ENCODE measurements at places on chromosomes 4 and X.
A peak's percentile ranks its signal among the peaks of the same experiment; 100 is the strongest.

DNA sequence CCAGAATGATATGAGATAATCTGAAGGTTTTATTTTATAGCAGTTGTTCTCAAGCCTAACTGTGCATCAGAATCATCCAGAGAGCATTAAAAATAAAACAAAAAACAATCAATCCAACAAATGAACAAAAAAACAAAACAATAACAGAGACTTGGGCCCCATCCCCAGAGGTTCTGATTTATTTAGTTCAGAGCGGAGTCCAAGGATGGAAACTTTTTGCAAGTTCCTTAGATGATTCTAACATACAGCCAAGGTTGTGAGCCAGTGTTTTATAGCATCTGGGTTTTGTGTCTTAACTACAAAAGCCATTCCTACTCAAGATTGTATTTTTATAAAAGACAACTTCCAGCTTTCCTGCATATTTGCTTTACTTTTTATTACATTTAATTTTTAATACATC lies 59.4 kb upstream of the GRPR start:
- DNase-seq = no peak

DNA sequence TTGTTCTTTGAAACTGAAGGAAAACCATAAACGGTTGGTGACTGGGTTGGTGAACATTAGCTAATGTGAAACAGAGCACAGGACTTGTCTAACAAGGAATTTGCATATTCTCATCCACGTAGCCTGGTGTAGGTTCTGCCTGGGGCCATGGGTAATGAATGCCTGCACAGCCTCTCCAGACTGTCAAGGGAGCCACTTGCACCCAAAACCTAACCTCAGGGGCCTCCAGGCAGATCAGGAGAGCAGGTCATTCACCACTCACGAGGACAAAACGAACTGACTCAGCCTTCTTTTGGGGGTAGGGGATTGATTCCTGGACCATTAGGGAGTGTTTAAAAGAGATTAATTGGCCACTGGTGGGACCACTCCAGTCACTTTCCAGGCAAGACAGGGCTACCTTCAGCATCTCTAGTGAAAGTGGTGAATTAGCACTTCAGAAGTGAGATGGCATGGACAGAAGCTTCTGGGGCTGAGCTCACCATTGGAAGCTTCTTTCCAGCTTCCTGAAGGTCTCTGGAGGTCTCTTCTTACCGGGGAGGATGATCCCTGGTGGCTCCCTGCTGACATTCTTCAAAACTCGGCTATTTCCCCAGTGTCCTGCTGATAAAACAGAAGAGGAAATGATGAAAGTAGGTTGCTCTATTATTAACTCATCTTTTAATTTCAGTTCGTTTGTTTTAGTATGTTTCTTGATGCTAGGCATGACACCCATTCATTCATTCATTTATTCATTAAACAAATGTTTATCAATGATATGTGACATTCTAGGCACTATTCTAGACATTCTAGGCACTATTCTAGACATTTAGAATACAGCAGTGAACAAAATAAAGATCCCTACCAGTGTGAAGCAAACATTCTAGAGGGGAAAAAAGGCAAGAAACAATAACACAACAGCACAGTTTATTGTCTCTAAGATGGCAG lies 104.5 kb upstream of the LNX1 start:
- no peak for DNase-seq

DNA sequence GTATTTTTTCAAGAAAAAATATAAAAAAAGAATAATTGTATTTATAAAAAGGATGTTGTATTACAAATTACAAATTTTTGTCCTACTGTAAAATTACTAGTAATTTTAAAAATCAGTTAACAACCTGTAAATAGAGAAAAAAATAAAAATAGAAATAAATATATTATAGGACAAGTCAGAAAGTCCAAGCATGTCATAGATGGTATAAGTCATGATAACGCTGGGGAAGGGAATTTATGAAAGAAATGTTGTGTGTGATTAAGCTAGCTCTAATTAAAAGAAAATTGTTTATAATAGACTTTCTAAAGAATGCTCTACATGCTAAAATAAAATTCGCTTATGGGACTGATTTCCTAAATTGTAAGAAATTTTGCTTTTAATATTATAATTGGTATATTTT lies 2329.9 kb downstream of the ARAP2 start:
- no peak for DNase-seq

GRCh38 chr4:26325191-26325590 lies 4.4 kb downstream of the RBPJ start:
- DNase-seq = no peak

DNA sequence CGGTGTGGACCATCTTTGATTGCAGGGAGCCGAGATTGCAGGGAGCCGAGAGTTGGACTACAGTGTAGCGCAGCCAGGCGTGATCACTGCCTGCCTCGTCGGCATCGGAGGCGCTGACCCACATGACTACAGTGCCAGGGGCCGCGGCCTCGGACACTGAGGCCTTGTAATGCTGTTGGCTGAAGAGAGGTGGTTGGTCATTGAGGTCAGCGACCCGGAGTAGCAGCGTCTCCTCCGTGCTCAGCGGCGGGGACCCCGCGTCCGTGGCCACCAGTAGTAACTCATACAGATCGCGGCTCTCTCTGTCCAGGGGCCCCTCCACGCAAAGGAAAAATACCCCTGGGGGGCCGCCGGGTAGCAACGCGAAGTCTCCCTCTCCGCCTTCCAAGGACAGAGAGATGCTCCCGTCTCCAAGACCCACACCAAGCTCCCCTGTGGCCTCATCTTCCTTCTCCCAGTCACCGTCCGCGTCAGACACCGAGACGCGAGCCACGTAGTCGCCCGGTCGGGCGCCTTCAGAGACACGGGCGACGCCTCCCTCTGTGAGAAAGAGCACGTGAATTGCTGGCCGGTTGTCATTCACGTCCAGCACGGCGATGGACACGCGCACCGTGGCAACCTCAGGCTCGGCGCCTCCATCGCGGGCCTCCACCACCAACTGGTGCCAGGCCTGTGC lies 1.9 kb downstream of the DCHS2 start:
- DNase-seq = no peak

GRCh38 chrX:68658530-68658929 lies 11.1 kb downstream of the STARD8 start:
- DNase-seq = no peak

DNA sequence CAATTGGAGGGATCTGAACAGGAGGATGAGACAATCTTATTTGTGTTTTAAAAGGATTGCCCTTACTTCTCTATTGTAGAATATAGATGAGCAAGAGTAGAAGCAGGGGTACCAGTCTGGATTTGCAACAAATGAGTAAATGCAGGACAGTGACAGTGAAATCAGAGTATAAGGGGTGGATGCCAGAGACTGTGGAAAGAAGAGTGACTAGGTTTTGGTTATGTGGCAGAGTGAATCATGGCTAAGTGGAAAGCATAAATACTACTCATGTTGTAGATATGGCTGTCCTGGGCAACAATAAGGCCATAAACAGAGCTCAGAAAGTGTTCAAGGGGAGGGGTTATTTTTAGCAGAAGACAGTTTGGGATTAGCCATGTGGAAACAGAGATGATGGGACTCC lies 6.0 kb upstream of the VSIG4 start:
- no peak for DNase-seq

GRCh38 chrX:49844611-49845010 lies 15.5 kb downstream of the PAGE4 start:
- peak; percentile 95 for DNase-seq

- no peak for DNase-seq
These were observed 60.2 kb upstream of the HS3ST1 start for GRCh38 chr4:11488657-11489452.

GRCh38 chr4:10013722-10014121 lies 7.6 kb downstream of the SLC2A9 start:
- peak; percentile 18 for DNase-seq

DNA sequence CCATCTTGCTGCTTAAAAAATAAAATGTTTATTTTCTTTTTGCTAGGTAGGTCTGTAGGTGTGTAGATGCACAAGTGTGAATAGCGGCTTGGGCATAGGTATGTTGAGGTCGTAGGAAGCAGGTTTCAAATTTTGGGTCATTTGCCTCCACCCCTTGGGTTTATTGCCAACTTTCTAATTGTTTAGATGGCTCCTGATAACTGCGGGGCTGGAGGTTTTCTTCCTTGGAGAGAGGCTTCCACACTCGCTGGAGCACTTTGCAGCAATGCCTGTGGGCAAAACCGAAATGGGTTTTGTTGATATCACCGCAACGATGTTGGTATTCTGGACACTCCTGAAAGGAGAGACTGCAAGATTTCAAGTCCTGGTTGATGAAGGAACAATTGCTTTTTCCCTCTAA lies 3.9 kb upstream of the POU4F2 start:
- DNase-seq = no peak

DNA sequence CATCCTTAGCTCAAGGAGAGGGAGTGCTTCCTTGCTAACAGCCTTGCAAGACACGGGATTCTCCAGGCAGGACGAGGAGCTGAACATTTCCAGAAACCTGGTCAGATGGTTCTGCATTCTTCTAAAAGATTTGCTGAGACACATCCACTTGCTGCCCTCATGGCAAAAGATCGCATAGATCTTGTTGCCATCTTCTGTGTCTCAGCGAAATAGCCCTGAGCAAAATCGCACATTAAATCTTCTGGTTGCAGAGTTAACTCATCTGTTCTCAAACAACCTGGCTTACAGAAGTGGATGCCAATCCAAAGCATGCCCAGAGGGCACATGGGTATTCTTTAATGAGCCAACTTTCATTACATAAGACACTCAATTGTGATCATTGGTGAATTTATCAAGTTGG lies 167.5 kb downstream of the PRKX start:
- no peak for DNase-seq

- DNase-seq = no peak
These were observed 55.3 kb downstream of the AFF2 start for GRCh38 chrX:148555571-148556243.

DNA sequence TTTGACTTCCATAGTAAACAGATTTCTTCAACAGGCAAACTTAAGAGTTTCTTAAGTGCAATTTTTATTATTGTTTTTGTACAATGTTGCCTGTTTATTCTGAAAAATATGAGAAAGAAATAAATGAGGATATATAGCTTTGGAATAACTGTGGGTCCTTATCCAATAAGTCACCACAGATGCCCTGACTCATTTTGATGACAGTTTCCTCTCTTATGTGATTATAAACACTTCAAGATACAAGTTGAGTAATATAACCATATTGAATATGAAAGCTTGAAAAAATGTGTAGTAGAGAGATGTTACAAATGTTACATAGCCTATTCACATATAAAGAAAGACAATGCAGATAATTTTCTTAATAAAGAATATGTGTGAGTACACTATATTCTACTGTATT lies 931.6 kb downstream of the RAPGEF2 start:
- no peak for DNase-seq

DNA sequence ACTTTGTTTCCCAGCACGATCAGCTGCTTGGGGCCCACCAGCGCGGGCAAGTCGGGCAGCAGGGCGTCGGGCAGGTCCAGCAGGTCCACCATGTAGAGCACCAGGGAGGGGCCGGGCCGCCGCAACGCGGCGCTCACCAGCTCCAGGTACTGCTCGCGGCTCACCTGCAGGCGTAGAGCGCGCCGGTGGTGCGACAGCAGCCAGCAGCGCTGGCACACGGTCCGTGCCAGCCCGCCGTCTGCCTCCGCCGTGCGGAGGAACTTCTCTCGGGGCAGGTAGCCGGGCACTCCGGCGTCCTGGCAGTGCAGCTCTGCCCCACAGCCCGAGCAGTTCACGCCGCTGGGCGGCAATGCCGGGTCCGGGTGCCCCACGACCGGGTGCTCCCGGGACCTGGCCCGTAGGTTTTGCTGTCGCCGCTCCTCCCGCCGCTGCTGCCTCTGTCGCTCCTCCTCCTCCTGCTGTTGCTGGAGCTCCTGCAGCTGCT lies 527 bp downstream of the NOA1 start:
- DNase-seq = peak; percentile 9

DNA sequence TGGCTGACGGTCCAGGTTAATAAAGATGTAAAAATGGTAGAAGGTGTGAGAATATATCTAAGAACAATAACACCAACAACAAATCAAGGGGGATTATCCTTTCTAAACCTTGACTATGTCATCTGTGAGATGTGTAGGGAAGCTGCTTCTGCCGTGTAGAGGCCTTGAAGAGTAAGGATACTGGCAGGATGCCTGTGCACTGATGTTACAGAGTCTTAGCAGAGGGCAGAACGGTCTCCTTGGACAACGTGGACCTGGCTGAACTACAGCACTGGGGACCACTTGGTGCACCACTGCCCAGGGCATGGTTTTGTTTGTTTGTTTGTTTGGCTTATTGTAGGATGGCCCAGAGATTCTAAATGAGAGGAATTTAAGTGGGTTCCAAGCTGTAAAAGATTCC lies 33.5 kb downstream of the GPAT3 start:
- DNase-seq = no peak

- DNase-seq = no peak
These were observed 246.0 kb downstream of the FBXW7 start for GRCh38 chr4:152289941-152290340.

GRCh38 chr4:38948551-38948950 lies 80.9 kb downstream of the FAM114A1 start:
- DNase-seq = no peak

GRCh38 chrX:136260776-136261175 lies 9.6 kb upstream of the MAP7D3 start:
- no peak for DNase-seq

DNA sequence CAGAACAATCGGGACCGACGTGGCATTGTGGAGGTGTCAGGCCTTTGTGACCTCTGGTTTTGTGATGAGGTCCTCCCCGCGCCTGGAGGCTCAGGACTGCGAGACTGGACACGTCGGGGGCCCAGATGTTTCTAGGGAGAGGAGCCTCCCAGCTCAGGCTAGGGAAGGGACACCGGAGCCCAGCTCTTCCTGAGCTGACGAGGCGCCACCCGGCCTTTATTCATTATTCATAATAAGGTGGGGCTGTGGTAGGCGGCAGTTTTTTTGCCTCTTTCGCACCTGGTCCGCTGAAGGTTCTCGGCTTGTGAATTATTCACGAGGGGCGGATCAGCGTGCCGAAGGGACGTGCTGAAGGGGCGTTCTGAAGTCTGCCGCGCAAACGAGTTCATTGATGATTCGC lies 2.3 kb upstream of the UBA1 start:
- DNase-seq = peak; percentile 32

DNA sequence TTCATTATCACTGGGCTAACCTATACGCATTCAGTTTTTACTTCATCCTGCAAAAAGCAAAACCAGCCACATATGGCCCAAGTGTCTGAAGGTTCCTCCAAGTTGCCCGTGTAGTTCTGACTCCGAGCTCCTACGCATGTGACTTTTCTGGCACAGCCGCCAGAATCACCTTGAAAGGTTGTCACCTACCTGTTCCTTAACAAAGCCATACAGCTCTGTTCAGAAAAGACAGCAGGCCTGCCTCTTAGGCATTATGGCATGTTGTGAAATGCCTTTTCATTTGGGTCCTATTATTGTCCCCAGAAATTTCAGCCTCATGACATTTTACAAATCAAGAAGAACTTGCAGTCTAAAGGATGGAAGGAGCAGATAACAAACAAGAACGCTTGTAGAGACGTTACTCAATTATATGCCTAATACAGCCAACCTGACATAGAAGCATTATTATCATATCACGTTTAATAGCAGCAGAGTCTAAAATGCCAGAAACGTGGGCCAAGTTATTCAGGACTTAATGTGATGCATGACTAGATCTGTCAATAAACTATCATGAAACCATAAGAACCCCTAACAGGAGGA lies 118.5 kb downstream of the RBM47 start:
- DNase-seq = no peak
